Adrenal gland (tissue), 19 donors: ENCODE measurements at places on chromosomes 7 and 10.

GRCh38 chr7:42208572-42208971 is 28.4 kb downstream of the GLI3 start:
- H3K36me3 ChIP-seq = no peaks in the 10 kb centered on the region
- no peak overlapping the region for H3K4me3 ChIP-seq
- no peak for DNase-seq
- H3K4me1 ChIP-seq = no peaks in the 10 kb centered on the region
- no peaks in the 10 kb centered on the region for H3K27me3 ChIP-seq

DNA sequence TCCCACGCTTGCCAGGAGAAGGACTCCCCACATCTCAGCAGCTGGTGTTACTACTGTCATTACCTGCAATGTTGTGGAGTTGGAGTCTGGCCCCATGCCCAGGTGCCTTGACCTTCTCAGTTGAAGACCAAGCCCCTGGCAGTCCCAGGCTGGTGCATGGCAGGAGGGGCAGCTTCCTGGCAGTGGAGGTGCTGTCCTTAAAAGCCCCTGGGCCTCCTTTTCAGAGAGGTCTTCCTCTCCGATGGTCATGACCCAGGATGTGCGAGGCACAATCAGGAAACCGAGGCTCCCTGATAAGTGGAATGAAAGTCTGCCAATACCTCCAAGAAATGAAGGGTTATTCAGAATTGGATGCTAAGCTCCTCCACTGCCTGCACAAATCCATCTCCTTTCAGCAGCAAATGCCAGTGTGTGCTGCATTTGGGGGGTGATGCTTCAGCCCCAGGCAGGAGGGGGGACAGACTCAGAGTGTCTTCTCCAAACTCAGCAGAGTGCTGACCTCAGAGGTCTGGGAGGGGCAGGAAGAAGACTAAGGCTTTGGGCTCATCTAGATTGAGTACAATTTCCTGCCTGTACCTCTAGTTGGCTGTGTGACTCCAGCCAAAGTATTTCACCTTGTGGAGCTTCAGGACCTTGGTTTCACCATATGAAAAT is 97.0 kb upstream of the DDC start:
- H3K36me3 ChIP-seq = peaks cover 22% of the 10 kb centered on the region
- no peak for DNase-seq
- H3K4me3 ChIP-seq = no peak overlapping the region
- peaks cover 2% of the 10 kb centered on the region for H3K4me1 ChIP-seq
- H3K27ac ChIP-seq = no peak overlapping the region

DNA sequence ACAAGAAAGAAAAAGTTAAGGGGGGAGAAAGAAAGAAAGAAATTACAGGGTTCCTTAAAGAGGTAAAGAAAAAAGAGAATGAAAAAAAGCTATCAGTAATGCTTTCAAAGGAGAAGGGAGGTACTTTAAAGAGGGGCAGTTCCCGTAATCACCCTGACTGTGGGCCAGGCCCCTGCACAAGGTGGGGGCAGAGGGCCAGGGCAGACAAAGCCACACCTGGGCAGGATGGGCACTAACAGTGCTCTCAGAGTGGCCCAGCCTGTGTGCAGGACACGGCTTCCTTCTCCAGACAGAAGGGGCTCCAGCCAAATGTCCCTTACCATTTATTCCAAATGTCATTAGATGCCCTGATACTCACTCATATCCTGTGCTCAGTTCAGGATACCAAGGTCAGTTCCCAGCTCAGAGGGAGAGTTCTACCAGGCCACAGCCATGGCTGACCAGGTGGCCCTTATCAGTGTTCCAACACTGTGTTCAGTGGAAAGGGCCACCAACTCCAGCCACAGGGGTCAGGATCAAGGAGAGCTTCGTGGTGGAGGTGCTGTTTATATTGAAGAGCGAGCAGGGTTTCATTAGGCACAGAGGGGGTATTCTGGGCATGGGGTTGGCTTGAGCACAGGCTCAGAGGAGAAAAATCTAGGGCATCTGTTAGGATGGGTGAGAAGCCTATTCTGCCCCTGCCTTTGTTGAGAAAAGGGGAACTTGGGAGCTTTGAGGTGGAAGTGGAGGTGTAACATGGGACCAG is 29.9 kb downstream of the DPCD start:
- H3K27ac ChIP-seq = no peak overlapping the region
- H3K4me1 ChIP-seq = no peaks in the 10 kb centered on the region
- no peak for DNase-seq
- H3K27me3 ChIP-seq = no peaks in the 10 kb centered on the region

- DNase-seq = no peak
- H3K27me3 ChIP-seq = no peaks in the 10 kb centered on the region
- H3K4me1 ChIP-seq = no peaks in the 10 kb centered on the region
- H3K4me3 ChIP-seq = no peak overlapping the region
- no peaks in the 10 kb centered on the region for H3K36me3 ChIP-seq
Measured at GRCh38 chr10:70991140-70992124, 103.1 kb upstream of the PCBD1 start.

- no peaks in the 10 kb centered on the region for H3K4me1 ChIP-seq
- H3K27me3 ChIP-seq = no peaks in the 10 kb centered on the region
- H3K27ac ChIP-seq = no peak overlapping the region
- no peak overlapping the region for H3K4me3 ChIP-seq
- DNase-seq = no peak
Measured at GRCh38 chr7:9023675-9024294, 590.4 kb downstream of the NXPH1 start.

GRCh38 chr7:41825927-41826480 is 123.1 kb upstream of the INHBA start:
- no peaks in the 10 kb centered on the region for H3K27me3 ChIP-seq
- H3K4me1 ChIP-seq = no peaks in the 10 kb centered on the region
- H3K36me3 ChIP-seq = no peaks in the 10 kb centered on the region
- H3K27ac ChIP-seq = no peak overlapping the region
- no peak overlapping the region for H3K4me3 ChIP-seq
- DNase-seq = no peak

- peaks cover 3% of the 10 kb centered on the region for H3K4me1 ChIP-seq
- H3K27ac ChIP-seq = no peak overlapping the region
- no peaks in the 10 kb centered on the region for H3K36me3 ChIP-seq
- no peak overlapping the region for H3K4me3 ChIP-seq
Measured at GRCh38 chr7:1130021-1130990, 29.7 kb downstream of the ZFAND2A start.

GRCh38 chr10:29993319-29993915 is 66.0 kb downstream of the JCAD start:
- no peaks in the 10 kb centered on the region for H3K36me3 ChIP-seq
- peak; percentile 37 for DNase-seq
- no peaks in the 10 kb centered on the region for H3K27me3 ChIP-seq
- no peaks in the 10 kb centered on the region for H3K4me1 ChIP-seq
- no peak overlapping the region for H3K4me3 ChIP-seq
